ENCODE measurements at places on chromosomes 13 and 19.

DNA sequence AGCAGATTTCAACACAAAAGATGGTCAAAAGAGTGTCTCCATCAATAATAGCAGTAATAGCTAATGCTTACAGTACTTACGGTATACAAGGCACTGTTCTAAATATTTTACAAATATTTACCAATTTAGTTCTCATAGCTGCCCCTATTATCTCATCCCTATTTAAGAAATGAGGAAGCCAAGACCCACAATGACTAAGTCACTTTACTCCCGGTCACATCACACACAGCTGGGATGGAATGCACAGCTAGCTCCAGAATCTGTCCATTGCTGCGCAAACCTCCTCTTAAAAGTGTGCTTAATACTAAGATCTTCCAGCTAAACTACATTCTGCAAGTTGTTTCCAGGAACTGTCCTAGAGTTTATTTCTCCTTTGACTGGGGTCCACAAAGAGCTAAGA is 63.4 kb downstream of the RAP2A start:
- no peak for DNase-seq

DNA sequence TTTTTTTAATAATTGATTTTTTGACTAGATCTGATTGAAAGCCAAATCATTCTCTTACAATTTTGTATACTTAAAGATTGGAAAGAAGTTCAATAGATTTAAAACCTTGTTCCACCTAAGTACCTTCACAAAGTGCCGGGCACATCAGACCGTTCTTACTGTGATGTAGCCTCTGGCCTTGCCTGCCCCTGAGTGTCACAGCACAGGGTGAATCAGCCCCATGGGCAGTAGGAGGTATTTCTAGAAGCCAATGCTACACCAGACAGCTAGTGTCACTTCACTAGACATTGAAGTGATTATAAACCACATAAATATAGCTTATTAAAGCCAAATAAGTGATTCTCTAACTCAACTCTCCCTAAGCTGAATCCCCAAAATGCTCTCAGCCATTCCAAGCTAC is 131.3 kb downstream of the LACC1 start:
- no peak for DNase-seq

- no peak for DNase-seq
These were observed 4.7 kb downstream of the TEX30 start for GRCh38 chr13:102768909-102769308.

DNA sequence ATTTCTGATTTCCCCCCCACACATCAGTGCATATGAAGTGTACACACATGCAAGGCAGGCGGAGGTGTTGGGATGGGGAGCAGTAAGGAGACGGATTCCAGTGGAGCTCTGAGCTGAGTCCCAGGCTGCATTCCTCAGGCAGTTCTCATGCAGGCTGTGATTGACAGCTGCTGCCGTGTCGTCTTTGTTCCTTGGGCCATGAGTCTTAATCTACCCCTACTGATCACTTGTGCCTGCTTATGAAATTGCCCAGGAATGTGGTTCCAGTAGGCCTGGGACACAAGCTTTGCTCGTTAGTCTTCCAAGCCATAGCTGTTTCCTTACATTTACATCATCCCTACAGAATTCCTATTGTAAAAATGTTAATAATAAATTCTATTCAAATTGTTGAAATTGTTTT is 1241.9 kb downstream of the UQCRFS1 start:
- DNase-seq = no peak

DNA sequence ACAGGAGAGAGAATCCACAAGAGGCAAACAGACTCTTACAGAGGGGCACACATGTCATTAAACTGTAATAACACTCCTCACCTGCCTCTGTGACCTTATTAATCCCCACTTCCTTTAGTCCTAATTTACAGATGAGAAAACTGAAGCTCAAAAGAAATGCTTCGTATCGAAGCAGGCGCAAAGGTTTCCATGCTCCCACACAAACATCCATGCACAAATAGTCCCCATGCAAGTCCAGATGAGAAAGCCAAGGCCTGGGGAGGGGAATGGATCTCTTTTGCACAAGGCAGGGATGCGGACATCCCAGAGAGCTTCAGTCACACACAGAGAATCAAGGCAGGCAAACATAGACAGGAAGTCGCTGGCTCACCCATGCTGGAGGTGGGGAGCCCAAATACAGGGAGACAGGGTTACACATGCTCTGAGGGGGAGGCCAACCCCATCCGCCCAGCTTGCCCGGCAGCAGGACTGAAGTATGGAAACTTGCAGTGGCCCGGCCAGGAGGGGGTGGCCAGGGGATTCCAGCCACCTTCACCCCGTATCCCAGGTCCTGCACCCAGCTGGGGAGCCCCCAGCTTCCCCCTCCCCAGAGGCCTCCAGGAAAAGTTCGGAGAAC is 468 bp downstream of the S1PR5 start:
- DNase-seq = no peak

- DNase-seq = no peak
These were observed 5.6 kb upstream of the MEDAG start for GRCh38 chr13:30900436-30900835.

DNA sequence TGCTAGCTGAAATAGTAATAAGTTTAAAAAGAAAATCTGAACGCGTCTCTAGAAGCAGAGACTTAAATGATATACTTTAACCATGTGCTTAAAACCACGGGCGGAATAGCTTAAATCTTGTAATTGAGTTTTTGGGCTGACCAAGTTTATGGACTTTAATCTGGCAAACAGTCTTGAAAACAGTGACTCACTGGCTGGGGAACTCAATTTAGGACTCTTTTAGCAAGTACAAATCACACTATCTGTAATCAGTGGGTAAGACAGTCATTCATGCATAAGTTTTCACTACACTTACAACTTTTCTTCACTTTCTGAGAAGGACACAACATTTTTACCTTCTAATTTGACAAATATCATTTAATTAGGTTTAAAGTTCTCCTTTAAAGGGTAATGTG is 26.8 kb downstream of the ZNF627 start:
- no peak for DNase-seq

DNA sequence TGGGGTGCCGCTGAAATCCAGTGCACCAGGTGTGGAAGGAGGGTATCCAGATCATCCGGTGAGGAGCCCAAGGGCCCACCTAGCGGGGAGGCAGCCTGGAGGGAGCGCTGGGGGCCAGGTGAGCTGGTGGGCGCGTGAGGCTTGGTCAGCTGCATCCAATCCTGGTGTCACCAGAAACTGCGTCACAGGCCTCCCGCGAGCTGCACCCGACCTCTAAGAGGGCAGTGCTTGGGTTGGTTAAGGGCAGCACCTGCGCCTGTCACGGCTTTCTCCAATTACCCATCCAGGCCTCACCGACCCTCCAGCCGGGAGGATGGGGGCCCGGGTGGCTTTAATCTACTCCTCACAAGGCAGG is 284 bp downstream of the RNF17 start:
- no peak for DNase-seq

- DNase-seq = peak; percentile 81
These were observed 5.3 kb upstream of the CEACAM21 start for GRCh38 chr19:41570639-41571112.

GRCh38 chr13:62171697-62172096 is 756.0 kb upstream of the PCDH20 start:
- DNase-seq = no peak

DNA sequence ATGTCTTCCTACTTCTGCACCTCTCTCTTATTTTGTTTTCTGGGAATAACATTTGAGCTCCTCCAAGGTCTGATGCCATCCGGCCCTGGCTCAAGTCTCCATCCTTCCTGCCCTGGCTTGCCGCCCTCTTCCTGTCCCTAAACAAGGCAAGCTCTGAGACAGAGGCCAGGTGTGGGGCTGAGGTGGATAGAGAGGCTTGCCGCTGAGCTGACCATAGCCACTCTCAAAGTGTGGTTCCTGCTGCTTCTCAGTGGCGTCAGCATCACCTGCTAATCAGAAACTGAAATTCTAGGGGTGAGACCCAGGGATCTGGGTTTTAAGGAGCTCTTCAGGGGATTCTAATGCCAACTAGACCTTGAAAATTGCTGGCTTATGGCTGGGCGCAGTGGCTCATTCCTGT is 6.0 kb upstream of the TPRX2 start:
- DNase-seq = no peak

DNA sequence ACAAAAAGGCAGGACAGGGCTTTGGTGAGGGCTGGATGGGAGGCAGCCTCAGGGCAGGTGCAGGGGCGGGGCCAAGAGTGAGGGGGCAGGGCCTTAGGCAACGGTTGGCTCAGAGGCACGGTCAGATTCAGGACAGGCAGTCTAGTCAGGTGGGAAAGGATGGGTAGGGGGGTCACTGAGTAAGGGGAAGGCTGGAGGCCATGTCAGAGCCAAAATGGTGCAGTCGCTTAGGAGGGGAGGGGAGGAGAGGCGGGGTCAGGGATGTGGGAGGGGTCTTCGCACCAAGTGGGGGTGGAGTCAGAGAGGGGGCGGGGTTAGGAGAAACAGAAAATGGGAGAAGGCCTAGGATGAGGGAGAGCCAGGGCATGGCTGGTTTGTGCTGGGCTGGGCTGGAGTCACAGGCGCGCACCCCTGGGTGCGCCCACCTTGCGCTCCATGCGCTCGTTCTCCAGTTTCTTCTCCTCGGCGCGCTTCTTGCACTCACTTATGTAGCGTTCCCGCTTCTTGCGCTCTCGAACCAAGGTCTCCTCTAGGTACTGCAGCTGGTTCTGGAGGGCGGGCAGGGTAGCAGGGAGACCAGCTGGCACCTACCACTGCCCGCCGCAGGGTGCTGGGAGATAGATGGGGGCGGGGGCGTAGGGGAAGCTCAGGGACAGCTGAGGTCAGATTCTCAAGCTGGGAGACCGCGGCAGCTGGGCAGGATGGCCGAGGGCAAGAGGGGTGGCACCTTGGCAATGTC is 6.8 kb upstream of the RGL3 start:
- no peak for DNase-seq

- no peak for DNase-seq
These were observed 56.2 kb downstream of the TRPM4 start for GRCh38 chr19:49213791-49214190.

DNA sequence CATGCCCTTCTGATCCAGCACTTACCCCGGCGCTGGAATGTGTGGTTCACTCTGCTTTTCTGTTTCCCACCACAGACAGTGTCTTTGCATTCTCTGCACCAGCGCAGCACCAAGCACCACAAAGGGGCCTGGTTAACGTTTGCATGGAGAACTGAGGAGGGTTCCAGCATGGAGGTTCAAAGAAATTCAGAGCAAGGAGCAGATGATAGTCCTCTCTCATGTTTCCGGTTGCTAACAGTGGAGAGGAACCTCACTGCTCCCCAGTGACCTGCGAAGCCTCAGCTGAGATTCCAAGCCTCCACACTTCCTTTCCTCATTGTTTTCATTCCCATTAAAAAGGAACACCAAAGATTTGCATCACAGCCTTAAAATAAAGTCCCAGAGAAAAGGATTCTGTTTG is 99.7 kb downstream of the STARD13 start:
- no peak for DNase-seq

DNA sequence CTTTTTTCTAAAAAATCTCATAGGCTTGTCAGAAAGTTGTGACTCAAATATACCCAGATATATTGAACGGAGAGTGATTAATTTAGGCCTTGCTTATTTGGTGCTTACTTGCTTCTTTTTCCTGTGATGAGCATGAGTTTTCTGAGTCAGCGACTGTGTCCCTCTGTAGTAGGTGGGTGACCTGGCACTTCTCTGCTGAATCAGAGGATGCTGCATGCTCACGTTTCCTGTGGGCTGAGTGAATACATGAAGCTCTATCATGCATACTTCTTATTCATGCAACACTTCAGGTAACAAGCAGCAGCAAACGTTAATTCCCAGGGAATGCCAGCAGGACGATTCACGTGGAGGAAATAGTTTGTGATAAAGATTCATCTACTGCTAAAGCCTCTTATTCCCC is 245.0 kb downstream of the KLF5 start:
- no peak for DNase-seq

DNA sequence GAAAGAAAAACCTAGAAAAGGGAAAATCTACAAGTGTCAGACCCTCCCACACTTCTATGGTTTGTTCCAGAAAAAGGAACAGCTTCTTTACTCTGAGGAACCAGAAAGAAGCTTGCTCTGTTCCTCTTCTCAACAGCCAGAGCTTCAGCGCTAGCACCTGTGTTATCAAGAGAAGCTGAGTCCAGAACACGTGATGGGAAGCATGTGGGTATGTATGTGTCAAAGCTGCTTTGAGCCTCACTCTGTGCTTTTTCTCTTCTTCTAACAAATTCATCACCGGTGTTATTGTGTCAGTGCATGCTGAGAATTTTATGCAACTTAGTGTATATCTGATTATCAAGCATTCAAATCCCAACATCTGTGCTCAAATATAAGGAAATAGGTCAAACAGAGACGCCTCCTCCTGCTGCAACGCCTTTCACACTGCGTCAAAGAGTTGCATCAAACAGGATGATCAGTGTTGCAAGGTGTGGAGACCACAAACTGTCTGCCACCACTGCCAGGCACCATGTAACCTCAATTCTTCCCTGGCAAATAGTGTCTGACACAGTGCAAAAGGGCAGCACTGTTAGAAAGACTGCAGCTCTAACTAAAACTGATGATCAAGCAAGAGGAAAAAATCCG is 83.9 kb downstream of the LRRC63 start:
- DNase-seq = peak; percentile 72

DNA sequence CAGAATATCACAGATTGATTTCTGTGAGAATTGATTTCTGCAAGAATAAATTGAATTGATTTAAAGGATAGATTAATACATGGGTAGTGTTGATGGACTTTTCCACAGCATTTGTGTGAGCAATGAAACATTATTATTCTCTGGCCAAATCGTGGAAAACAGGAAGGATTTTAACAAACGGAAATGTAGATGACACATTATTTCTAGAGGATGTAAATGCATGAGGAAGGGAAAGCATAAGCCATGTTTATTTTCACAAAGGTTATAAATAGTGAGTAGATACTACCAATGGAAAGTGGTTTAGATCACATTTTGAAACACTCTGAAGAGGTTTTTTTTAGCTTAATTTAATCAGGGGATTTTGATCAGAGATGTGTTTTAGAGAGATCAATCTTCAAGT is 1534.6 kb upstream of the MIR17HG start:
- DNase-seq = no peak

Measured in activated gamma-delta T cell treated with Interleukin-2 at 50 U/mL for 16 hours (primary cell).